ENCODE measurements at places on chromosomes 6 and 20.

- DNase-seq = peak; percentile 7
Observed at GRCh38 chr6:28393912-28394662, 5.5 kb downstream of the ZSCAN12 start.

- peak; percentile 87 for DNase-seq
Observed at GRCh38 chr6:29792123-29793035, 35.2 kb upstream of the HLA-G start.

GRCh38 chr6:87291883-87292282 lies 30.5 kb upstream of the SMIM8 start:
- no peak for DNase-seq

GRCh38 chr6:26033085-26033940 lies 53.9 kb upstream of the HFE start:
- DNase-seq = peak; percentile 67

GRCh38 chr6:170250981-170251775 lies 39.7 kb downstream of the DLL1 start:
- DNase-seq = no peak

DNA sequence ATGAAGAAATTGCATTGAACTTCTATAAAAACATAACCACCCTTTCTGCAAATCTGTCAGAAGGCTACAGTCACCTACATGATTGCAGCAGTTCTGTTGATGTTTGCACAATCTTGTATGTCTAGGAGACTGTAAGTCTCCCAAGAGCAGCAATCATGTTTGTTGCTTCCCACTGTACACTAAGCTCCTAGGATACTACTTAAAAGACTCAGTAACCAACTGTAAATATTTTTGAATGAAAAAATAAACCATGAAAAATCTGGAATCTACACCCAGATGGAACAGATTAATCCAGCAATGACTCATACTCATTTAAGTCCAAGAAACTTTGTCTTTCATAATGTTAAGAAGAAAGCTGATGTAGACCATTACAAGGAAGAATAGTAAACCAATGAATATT lies 168.5 kb upstream of the ATXN1 start:
- no peak for DNase-seq

DNA sequence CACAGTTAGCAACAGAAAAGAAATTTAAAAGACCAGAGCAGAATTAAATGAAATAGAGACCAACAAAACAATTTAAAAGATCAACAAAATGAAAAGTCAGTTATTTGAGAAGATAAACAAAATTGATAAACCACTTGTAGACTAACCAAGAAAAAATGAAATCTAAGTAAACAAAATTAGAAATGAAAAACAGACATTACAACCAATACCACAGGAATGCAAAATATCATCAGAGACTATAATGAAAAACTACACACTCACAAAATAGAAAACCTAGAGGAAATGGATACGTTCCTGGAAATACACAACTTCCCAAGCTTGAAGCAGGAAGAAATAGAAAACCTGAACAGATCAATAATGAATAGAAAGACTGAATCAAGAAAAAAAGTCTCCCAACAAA lies 97.8 kb downstream of the WDR27 start:
- DNase-seq = no peak

DNA sequence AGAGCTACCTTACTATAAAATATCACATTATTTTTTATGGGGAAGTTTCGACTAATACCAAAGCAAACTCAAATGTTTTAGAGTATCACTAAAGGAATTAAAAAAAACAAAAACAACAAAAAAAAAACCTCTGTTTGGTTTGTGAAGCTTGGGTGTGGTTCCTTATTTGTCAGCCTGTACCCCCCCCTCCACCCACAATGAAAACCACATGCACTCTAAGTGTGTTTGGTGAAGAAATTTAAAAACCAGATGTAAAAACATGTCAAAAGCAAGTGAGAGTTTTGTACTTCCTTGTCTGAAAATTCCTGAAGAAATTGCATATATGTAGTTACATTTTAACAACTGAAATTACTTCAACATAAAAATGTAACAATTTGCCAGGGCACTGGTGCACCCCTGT lies 3.1 kb downstream of the STK38 start:
- peak; percentile 70 for DNase-seq

- no peak for DNase-seq
Observed at GRCh38 chr6:21987501-21987957, 309.3 kb downstream of the PRL start.

DNA sequence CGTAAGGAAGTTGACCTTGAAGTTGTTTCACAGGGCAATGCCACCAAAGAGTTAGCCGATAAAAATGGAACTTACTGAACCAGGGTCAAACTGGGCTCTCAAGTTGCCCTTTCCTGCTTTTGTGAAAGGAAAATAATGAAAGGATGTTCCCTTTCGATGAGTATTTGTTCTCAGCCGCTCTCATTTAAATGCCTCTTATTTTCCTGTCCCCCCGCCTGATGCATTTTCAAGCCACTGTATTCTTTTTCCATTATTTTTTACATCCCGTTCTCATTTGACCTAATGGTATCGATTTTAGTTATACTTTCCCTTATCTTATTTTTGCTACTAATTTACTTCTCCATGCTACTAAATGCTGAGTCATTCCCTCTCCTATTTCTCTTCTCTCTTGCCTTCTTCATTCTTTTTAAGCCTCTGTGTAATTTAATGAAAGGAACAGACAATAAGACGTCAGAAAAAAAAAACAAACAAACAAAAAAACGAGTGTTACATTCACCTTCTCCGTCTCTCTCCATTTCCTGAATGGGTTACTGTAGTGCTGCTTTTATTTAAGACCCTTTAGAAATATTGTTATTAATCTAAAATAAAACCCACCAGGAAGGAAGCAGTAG lies 655 bp upstream of the NDUFAF4 start:
- no peak for DNase-seq

DNA sequence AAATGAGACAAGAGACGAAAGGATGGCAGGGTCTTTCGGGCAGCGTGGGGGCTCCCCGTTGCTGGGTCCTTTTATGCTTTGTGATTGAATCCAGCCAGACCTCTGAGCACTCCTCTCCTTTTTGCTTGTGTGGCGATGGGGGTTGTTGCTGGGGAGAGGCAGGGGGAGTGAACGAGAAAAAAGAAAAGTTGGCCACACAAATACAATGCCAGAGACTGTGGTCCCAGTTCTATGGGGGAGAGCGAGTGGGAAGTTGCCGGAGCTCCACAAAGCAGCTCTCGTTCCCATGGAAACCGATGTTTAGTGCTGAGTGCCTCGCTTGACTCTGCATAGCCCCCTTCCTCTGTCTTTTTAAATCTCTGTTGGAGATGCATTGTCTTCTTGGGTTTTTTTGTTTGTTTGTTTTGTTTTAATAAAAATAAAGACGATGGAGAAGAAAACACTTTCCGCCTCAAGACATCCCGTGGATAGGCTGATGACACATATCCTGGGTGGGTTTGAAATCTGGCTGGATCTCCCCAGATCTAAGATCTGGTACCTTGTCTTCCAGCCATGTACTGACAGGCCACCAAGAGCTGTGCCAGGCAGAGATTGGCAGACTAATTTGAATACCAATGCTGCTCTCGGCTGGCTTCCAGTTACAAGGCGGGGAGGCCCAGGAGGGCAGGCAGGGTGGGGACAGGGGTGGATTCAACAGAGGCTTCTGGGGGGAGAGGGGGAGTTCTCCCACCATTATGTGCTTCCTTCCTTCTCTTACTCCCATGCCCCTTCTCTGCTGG lies 529.3 kb downstream of the QKI start:
- DNase-seq = no peak

Data from CD4-positive, alpha-beta T cell treated with Interleukin-6 for 4 hours (primary cell).